ENCODE measurements at places on chromosomes 6 and 20. TPM values are rescaled to one million over a fixed set of nuclear protein-coding genes. Genes with fewer than 3 reads are reported as not detected.

Gene PLAGL1
- 7.2 TPM for total RNA-seq

Gene C20orf141
- not detected for total RNA-seq

Gene DACT2
- total RNA-seq: not detected

Gene PDE10A
- total RNA-seq: 44.2 TPM

Gene GSTA3
- not detected for total RNA-seq

Gene F13A1
- 0.32 TPM for total RNA-seq

Gene MYO6
- total RNA-seq: 10.7 TPM

Gene FKBP1C
- 0.48 TPM for total RNA-seq

Gene SNAP25
- total RNA-seq: 6.6 TPM

Gene SIRPD
- total RNA-seq: not detected

Gene C20orf202
- not detected for total RNA-seq

Gene AHI1
- 12.0 TPM for total RNA-seq

All from epithelial cell of alveolus of lung (primary cell).